ENCODE measurements at places on chromosomes 16 and 17.

GRCh38 chr17:79681628-79682261 is 49.0 kb upstream of the ENPP7 start:
- no peak for DNase-seq

DNA sequence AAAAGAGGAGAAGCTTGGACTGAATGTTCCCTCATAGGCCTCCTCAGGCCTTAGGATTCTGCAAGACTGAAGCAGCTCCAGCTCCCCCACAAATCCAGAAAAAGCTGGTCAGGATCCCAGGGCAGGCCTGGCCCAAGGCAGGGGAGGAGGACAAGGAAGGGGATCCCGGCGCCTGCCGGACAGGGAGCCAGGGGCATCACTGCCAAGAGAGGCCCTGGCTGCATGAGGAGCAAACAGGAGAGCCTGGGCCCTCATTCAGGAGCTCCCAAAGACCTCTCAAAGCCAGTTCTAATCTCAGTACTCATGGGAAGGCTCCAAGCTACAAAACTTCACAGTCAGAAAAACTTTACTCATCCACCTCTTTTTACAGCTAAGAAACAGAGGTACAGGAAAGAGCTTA is 67.3 kb downstream of the ZNF423 start:
- no peak for DNase-seq

- no peak for DNase-seq
Measured at GRCh38 chr16:85625485-85626117, 12.5 kb downstream of the GSE1 start.

DNA sequence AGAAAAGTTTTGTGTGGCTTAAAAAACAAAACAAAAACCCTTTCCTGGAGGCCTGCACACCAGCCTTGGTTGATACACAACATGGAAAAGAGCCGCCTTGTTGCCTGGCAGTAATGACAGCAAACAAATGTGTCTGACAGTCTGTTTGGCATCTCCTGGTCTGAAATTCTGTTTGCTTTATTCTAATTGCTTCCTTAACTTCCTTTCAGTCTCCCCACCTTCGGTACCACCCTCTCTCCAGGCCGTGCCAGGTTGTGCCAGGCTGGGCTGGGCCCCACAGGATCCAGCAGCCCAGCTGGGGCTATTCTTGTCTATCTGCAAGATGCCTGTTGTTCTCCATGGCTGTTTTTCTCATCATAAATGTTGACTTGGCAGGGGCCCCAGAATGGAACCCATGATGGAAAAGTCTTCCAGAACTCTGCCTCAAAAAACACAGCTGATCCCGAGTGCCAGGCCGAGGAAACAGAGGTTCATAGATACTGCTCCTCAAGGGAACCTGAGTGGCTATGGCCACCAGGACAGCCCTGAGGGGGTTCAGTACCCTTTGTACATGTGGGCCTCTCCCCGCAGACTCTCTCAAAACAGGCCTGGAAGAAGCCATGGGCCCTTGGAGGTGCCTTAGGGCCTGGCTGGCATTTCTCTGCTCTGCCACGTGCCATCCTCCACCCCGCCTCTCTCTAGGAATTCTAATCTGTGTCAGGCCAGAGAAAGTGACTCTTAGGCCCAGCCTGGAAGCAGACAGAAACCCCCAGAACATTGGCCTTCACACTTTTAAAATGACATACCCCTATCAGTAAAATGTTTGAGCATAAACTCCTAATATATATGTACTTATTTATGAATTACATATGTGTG is 50.5 kb downstream of the YPEL2 start:
- DNase-seq = peak; percentile 66

GRCh38 chr17:81256616-81257015 is 17.5 kb downstream of the NDUFAF8 start:
- DNase-seq = no peak

GRCh38 chr17:7114875-7115614 is 423 bp upstream of the ASGR2 start:
- no peak for DNase-seq

- DNase-seq = no peak
Measured at GRCh38 chr17:55813944-55814343, 63.1 kb downstream of the PCTP start.

DNA sequence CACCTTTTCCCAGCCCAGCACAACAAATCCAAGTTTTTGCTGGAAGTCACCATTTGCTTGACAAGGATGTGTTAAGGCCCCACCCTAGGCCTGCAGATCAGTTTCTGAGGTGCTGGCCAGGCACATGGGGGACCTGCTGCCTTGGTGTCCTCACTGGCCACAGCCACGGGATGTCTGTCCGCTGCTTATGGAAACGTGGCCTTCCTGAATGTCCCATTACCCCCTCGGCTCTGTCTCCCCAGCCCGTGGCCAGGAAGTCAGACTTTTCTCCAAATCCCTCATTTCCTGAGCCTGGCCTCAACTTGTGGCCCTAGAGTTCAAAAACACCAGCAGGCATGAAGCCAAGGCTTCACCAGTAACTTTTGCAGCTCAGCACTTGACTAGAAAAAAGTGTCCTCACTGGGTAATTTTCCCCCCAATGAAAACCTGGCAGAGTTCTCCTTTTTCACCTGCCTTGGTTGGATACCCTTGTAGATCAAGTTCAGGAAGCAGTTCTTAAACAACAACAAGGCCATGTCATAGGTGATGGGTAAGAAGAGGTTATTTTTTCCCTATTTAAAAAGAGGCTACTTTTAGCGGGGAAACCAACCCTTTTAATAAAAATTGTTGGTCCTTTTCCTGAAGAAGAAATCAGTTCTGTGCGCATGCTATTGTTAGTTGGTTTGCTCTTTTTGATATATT is 80.8 kb downstream of the SOCS1 start:
- DNase-seq = no peak

GRCh38 chr17:73305845-73306836 is 5.7 kb downstream of the CDC42EP4 start:
- no peak for DNase-seq

DNA sequence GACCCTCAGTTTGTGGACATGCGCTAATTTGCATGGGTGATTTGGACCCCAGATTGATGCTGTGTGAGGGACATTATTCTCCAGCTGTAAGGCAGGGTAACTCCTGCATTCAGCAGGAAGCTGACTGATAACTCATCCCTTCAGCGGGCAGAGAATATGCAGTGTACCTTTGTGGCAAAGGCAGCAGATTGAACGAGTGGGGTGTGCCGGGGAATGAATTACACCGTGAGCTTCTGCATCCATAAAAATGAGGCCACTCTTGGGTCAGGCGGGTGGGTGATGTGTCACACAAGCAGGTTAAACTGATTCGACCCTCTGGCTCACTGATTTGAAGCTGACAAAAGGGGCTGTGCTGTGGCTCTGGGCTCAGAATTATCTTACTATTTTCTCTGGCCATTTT is 128.9 kb upstream of the PMFBP1 start:
- no peak for DNase-seq

DNA sequence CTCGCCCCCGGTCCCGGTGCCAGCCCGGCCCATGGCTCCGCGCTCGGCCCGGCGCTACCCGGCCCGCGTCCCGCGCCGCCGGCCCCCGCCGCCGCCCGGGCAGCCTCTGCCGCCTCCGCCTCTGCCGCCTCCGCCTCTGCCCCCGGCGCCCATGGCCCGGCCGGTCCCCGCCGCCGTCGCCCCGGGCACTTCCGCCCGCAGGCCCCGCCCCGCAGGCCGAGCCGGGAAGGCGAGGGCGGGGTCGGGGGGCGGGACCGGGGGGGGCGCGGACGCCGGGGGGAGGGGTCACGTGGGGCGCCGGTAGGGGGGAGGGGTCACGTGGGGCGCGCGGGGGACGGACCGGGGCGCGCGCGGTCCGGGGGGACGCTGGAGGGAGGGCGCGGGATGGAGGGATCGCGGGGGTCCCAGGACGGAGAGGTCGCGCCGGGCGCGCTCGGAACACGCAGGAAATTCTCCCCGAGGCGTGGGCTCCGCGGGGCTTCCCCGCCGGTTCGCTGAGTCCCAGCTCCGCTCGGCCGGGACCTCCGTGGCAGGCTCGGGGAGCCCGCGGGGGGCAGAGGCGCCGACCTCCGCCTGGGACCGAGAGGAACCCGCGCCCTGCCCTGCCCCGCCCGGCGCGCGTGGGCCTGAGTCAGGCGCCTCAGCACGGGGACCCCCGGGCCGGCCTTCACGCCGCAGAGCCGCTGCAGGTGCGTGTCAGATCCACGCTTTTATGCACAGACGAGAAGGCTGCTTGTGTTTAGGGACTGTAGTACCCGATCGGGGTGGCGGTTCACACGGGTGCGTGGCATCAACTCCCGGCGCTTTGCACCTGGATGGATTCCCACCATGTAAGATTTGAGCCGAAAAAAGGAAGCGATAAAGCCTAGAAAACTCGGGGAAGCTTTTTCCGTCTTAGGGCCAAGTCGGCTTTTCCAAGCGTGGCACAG is at the start of gene PGAP6:
PGAP6 (minus strand) TSS at position 190 of the 929 bp plus-strand sequence; CDS start at position 33, 157 bp downstream.
- peak; percentile 73 for DNase-seq

DNA sequence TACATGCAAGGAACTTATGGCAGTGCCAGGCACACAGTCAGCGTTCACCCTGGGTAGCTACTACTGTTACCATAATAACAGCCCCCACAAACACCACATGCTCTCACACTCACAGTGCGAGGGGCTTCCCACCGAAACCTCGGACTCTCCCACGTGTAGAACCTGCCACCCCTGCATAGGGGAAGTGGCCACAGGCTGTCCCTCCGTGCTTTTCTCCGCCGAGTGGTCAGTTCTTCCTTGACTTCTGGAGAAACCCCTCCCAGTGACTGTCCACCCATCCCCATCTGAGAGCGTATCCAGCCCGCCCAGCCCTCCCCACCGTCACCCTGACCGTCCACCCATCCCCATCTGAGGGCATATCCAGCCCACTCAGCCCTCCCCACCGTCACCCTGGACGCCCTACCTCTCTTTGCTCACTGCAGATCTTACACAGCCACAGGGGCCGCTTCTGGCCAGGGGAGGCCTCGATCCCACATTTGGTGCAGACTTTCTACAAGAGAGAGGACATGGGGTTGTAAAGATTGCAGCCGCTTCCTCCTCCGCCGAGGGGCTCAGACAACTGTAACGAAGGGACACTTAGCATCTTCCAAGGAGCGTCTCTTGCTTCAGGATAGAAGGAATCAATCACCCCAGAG is 71.1 kb downstream of the RPH3AL start:
- no peak for DNase-seq

- DNase-seq = peak; percentile 46
Measured at GRCh38 chr16:27972500-27972899, 91.0 kb downstream of the GSG1L start.

DNA sequence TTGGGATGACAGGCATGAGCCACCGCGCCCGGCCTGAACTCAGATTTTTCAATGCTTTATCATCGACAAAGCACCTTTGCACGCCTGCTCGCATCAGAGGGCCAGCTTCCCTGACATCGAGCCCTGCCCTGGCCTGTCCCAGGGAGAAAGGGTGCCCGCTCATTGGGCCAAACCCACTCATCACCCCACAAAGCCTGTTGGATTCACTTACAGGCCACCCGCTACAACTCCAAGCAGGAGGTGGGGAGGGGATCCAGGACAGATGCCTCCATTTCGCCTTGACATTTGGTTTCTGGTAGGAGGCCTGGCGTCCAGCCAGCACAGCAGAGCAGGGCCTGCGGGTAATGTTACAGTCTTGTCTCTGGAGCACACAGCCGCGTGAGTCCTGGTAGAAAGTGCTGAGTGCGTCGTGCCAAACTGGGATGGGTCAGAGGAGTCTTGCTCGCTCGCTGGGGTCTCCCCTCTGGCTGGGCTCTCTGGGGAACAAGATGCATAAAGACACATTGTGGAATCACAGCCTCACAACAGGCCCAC is 19.8 kb downstream of the SMTNL2 start:
- peak; percentile 96 for DNase-seq

DNA sequence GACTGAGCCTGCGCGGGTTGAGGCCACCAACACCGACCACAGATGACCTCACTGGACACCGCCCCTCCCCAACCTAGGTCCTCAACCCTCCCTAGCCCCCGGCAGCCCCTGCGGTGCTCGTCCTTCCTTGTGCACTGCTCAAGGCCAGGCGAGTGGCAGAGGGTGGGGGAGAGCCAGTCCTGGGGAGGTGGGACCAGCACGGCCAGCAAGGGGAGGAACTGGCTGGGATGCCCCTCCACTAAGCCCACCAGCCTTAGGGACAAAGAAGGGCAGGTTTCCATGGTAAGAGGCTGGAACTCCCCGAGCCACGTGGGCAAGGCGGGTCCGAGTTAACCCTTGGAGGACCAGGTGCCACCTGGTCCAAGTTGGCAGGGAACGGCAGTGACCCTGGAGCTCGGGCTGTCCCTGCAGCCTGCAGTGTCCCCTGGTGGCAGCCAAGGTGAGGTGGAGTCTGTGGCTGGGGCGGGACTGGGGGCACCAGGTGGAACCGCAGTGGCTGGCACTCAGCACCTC is 9.2 kb downstream of the FSCN2 start:
- DNase-seq = peak; percentile 61

- DNase-seq = peak; percentile 41
Measured at GRCh38 chr17:37123386-37123785, 174.6 kb downstream of the AATF start.

DNA sequence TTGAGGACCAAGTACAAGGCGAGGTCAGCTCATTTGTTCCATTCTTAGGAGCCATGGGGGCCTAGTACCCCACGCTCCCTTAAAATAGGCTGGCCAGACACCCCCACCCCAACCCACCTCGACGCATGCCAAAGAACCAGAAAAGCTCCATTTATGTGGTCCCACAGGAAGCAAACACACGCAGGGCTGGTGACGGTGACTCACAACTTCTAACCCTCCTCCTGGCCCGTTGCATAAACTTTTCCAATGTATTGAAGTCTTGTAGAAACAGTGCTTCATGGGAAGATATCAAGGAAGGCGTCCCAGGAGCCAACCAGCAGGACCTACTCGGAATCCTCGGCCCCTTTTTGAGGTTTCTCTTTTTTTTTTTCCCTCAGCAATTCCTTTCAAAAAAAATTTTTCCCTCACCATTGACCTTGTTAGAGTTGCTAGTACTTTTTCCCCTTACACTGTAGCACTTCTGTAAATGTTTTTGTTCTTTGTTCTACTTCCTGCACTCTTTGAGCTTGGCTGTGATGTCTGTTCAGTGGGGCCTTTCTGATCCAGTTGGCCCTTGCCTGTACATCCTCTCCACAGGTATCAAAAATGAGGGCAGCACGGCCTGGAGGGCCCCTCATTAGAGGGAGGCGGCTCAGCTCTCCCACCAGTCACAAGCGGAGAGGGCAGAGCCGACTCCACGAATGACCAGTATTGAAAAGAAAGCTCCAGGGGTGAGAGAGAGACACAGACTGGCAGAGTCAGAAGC is 208.3 kb downstream of the RGS9 start:
- DNase-seq = no peak
